ENCODE measurements at places on chromosomes 5 and 9. TPM values are rescaled to one million over a fixed set of nuclear protein-coding genes. Genes with fewer than 3 reads are reported as not detected.

Gene FCN2
- total RNA-seq, result not detected

Gene ARID3C
- total RNA-seq, result 0.17 TPM

DNA sequence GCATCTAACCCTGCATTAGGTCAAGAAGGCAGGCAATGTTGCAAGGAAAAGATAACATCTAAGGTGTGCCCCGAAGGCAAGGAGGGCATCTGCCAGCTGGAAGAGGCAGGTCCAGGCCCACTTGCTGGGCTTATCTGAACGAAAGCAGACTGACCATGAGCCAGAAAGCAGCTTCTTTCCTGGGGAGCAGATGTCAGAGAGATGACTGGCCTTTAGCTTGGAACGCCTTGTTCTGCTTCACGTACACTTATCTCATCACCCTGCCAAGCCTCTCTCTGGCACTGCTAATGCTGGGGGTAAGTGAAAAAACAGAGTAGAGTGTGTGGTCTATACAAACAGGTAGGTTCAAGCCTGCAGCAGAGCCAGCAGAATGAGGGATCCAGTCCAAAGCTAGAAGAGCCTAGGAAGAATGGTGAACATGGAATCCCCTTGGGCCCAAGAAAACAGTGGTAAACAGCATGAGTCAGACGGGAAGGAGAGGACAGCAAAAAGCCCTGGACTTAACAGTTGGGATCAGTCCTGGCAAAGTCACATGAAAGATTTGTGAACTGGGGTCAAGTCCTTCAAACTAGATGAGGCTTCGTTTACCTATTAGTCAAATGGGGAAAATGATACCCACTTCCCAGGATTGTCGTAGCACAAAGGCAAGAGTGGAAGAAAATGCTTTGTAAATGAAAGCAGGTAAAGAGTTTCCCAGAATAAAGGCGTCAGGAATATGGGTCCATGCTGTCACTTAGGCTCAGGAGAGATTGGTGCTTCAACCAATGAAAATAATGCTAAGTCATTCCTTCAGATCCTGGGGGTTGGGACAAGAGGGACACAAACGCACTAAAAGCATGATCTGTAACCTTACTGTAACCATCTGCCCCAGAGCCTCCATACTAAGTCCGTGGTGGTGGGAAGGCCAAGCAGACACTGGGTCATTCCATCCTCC, 200.9 kb downstream of the SLIT3 start:
- DNase-seq, result no peak
- H3K27me3 ChIP-seq, result no peaks in the 10 kb centered on the region
- H3K36me3 ChIP-seq, result no peaks in the 10 kb centered on the region
- no peaks in the 10 kb centered on the region for H3K4me1 ChIP-seq
- no peak overlapping the region for H3K27ac ChIP-seq
- no peak overlapping the region for H3K4me3 ChIP-seq

GRCh38 chr5:140549237-140550144, 2.0 kb downstream of the EIF4EBP3 start:
- no peaks in the 10 kb centered on the region for H3K27me3 ChIP-seq
- H3K4me3 ChIP-seq, result no peak overlapping the region
- no peak for DNase-seq
- peaks cover 62% of the 10 kb centered on the region for H3K4me1 ChIP-seq

Gene CCL21
- total RNA-seq, result not detected

DNA sequence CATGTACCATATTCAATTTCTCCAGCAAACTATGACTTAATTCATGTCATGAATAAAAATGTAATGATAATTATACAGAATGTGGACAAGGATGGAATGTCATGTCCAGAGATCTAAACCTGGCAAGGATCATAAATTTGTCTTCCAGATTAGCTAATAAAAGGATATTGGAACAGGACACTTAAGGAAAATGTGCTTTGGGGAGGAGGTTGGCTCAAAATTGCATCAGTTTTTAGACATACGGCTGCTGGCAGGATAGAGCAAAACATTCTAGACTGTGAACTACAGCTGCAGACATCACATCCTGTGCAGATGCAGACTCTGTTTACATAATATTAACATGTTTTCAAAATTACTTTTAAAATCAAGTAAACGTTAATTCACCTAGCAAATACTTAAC, 248.4 kb downstream of the TLR4 start:
- no peaks in the 10 kb centered on the region for H3K36me3 ChIP-seq
- DNase-seq, result no peak
- no peaks in the 10 kb centered on the region for H3K4me1 ChIP-seq
- no peak overlapping the region for H3K4me3 ChIP-seq
- H3K27me3 ChIP-seq, result peaks cover 2% of the 10 kb centered on the region

GRCh38 chr5:74801941-74802340, 34.9 kb downstream of the NSA2 start:
- no peak overlapping the region for H3K4me3 ChIP-seq
- no peak overlapping the region for H3K27ac ChIP-seq
- no peak for DNase-seq
- H3K27me3 ChIP-seq, result no peaks in the 10 kb centered on the region
- H3K36me3 ChIP-seq, result peaks cover 8% of the 10 kb centered on the region

GRCh38 chr9:99023831-99024230, 80.1 kb downstream of the COL15A1 start:
- no peaks in the 10 kb centered on the region for H3K36me3 ChIP-seq
- H3K27ac ChIP-seq, result no peak overlapping the region
- no peak for DNase-seq
- no peak overlapping the region for H3K4me3 ChIP-seq
- no peaks in the 10 kb centered on the region for H3K27me3 ChIP-seq

GRCh38 chr9:31608881-31609280, 775.6 kb upstream of the ACO1 start:
- no peaks in the 10 kb centered on the region for H3K27me3 ChIP-seq
- H3K4me1 ChIP-seq, result no peaks in the 10 kb centered on the region
- no peak overlapping the region for H3K27ac ChIP-seq
- no peak for DNase-seq
- no peak overlapping the region for H3K4me3 ChIP-seq

DNA sequence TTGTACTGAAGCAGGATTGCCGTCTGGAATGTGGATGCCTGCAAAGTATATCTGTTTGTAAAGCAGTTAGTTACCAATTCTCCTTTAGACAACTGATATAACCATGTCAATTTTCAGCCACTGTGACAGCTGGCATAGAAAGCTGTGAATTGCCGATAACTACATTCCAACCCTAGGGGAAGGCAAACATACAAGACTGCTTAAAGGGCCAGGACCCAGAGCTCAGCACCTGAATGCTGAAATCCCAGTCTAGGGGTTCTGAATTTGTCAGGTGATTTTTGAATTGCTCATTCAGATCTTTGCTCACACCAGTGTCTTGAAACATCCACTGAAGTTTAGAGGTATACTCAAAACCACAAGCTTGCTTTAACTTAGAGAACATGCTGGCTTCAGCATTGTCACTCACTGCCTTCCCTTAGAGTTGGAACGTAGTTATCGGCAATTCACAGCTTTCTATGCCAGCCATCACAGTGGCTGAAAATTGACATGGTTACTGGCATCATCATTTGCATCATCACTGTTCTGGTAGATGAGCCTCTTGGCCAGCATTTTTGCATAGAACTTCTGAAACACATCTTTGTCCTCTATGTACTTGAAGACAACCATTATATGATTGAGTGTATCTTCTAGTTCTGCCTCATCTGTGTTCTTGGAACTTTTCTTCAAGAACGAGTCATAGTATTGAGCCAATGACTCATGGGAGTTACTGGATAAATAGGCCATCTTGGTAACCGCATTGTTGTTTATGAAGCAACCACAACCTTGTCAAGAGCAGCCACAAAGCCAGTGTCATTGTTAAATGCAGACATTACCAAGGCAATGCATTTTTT, 82.1 kb downstream of the CCDC192 start:
- H3K4me3 ChIP-seq, result no peak overlapping the region
- DNase-seq, result peak; percentile 46
- H3K36me3 ChIP-seq, result peaks cover 3% of the 10 kb centered on the region
- H3K27ac ChIP-seq, result peak overlapping the region; percentile 87

- no peak for DNase-seq
- H3K4me1 ChIP-seq, result peaks cover 5% of the 10 kb centered on the region
- H3K27me3 ChIP-seq, result no peaks in the 10 kb centered on the region
- H3K36me3 ChIP-seq, result peaks cover 52% of the 10 kb centered on the region
- no peak overlapping the region for H3K4me3 ChIP-seq
Measured at GRCh38 chr9:131194762-131195161, 69.4 kb downstream of the NUP214 start.

GRCh38 chr5:105088102-105088501, 1525.5 kb upstream of the NUDT12 start:
- no peaks in the 10 kb centered on the region for H3K4me1 ChIP-seq
- no peak overlapping the region for H3K4me3 ChIP-seq
- H3K36me3 ChIP-seq, result no peaks in the 10 kb centered on the region
- no peak for DNase-seq

GRCh38 chr5:115096034-115096769, 73.5 kb downstream of the TRIM36 start:
- H3K36me3 ChIP-seq, result no peaks in the 10 kb centered on the region
- no peak overlapping the region for H3K4me3 ChIP-seq
- peaks cover 11% of the 10 kb centered on the region for H3K27me3 ChIP-seq
- no peak overlapping the region for H3K27ac ChIP-seq
- H3K4me1 ChIP-seq, result no peaks in the 10 kb centered on the region
- no peak for DNase-seq

Gene SLC6A19
- not detected for total RNA-seq

GRCh38 chr5:58135571-58136335, 324.1 kb downstream of the PLK2 start:
- H3K27me3 ChIP-seq, result peaks cover 2% of the 10 kb centered on the region
- no peak for DNase-seq
- no peaks in the 10 kb centered on the region for H3K36me3 ChIP-seq
- H3K27ac ChIP-seq, result no peak overlapping the region

GRCh38 chr5:56641635-56642260, 173.6 kb upstream of the MAP3K1 start:
- no peaks in the 10 kb centered on the region for H3K36me3 ChIP-seq
- H3K27ac ChIP-seq, result no peak overlapping the region
- peaks cover 11% of the 10 kb centered on the region for H3K4me1 ChIP-seq
- DNase-seq, result no peak
- no peaks in the 10 kb centered on the region for H3K27me3 ChIP-seq
- H3K4me3 ChIP-seq, result no peak overlapping the region

Gene ARSI
- total RNA-seq, result not detected

GRCh38 chr5:110752953-110753352, 14.1 kb downstream of the SLC25A46 start:
- peak overlapping the region; percentile 62 for H3K4me3 ChIP-seq
- H3K4me1 ChIP-seq, result peaks cover 46% of the 10 kb centered on the region
- DNase-seq, result no peak
- peaks cover 30% of the 10 kb centered on the region for H3K36me3 ChIP-seq
- no peaks in the 10 kb centered on the region for H3K27me3 ChIP-seq
- peak overlapping the region; percentile 88 for H3K27ac ChIP-seq

DNA sequence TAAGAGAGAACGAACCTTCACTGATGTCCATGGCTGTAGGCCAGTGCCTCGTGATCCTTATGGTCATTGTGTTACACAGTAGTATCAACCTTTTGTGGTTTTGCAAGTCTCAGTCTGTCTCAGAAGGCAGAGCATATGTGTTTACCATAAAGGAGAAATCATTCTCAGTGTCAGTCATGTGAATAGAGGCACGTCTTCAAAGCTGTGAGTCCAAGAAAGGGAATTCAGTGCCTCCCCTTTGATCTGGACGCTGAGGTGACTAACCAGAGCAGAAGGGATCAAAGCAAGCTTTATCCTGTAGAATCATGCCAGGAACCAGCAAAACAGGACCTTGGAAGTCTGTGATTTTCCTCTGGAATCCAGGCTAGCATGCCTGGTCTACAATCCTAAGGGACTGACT, 433.9 kb downstream of the DNAH5 start:
- no peaks in the 10 kb centered on the region for H3K36me3 ChIP-seq
- H3K4me1 ChIP-seq, result no peaks in the 10 kb centered on the region
- DNase-seq, result no peak
- no peak overlapping the region for H3K4me3 ChIP-seq

GRCh38 chr5:73705364-73705763, 79.4 kb downstream of the ARHGEF28 start:
- no peaks in the 10 kb centered on the region for H3K36me3 ChIP-seq
- H3K4me1 ChIP-seq, result no peaks in the 10 kb centered on the region
- H3K27me3 ChIP-seq, result peaks cover 6% of the 10 kb centered on the region
- no peak overlapping the region for H3K27ac ChIP-seq

Data from activated CD4-positive, alpha-beta memory T cell treated with anti-CD3 and anti-CD28 coated beads for 36 hours (primary cell).